ENCODE measurements at places on chromosomes 11 and 22.

DNA sequence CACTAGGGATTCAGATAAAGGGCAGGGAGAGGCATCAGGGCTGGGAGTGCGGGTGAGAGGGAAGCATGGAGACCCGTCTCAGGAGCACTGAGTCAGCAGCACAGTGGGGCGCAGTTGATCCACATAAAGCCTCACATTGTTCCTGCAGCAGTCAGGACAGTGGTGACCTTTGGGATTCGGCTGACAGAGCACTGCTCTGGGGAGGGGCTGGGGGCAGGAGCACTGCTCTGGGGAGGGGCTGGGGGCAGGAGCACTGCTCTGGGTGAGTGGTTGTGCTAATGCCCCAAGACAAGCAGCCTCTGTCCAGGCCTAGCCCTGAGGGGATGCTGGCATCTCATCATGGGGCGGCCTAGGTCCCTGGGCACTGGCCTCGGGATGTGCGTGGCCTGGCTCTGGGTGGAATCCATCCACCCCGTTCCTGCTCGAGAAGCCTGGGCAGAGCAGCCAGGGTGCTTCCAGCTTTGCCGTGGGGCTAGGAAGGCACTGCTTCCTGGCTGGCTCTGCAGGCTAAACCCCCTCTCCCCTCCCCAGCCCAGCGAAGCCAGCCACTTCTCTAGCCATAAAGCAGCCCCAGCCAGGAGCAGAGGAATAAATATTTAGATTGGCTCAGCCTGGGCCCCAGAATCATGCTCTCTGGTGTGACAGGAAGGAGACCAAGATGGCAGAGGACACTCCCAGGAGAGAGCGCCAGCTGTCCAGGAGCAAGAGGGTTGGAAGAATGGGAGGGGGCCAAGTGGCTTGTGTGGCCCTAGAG is 7.3 kb downstream of the OAF start:
- DNase-seq: no peak

GRCh38 chr11:125376856-125377255 is 119.2 kb downstream of the FEZ1 start:
- no peak for DNase-seq

- DNase-seq: no peak
Observed at GRCh38 chr11:67320011-67320410, 16.7 kb downstream of the SSH3 start.

GRCh38 chr11:47376107-47376524 is 2.2 kb downstream of the SPI1 start:
- DNase-seq: peak; percentile 78

DNA sequence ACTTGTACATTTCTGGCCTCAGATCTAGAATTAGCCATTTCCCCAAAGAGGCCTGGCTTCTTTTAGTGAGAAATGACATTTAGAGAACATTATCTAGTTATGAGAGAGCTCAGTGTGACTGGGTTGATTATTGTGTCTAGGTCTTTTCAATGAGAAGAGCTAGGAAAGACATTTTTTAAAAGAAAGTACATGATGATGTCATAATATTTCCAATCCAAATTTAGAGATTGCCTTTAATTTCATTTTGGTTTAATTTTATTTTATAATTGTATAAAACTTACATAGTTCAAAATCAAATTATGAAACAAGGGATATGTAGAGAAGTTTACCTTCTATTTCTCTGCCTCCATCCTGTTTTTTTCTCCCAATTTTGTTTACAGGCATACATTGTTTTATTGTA is 354.9 kb downstream of the TMEM135 start:
- DNase-seq: no peak

DNA sequence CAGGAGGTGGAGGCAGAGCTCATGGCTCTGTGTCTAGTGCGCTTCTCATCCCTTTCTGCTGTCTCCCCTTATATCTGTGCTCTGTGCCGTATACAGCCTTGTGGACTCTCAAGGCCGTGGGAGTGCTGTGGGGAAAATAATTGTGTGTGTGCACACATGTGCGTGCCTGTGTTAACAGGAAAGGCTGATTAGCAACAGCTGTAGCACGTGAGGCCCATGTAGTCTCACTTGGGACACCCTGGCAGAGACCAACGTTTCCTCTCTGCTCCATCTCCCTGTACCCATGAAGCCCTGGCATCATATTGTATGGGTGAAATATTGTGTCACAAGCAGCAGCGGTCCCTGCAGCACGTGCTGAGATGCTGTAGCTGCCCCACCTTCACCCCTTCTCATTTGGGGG is 109.3 kb downstream of the LRRC32 start:
- peak; percentile 21 for DNase-seq

DNA sequence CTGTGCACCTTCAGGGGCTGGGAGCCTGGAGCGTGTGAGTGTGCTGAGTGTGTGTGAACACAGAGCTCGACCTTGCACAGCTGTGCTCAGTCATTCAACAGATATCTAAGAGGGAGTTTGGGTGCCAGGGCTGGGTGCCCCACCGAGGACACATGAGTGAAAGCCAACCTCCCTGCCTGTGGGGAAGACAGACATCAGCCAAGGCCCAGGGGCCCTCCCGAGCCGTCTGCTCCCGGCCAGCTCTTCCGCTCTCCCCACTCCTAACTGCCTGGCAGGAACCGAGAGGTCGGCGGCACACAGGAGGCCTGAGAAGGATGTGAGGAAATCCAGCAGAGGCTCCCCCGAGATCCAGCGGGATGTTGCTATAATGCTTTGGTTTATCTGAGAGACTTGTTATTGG is 32.0 kb downstream of the CERK start:
- DNase-seq: no peak

DNA sequence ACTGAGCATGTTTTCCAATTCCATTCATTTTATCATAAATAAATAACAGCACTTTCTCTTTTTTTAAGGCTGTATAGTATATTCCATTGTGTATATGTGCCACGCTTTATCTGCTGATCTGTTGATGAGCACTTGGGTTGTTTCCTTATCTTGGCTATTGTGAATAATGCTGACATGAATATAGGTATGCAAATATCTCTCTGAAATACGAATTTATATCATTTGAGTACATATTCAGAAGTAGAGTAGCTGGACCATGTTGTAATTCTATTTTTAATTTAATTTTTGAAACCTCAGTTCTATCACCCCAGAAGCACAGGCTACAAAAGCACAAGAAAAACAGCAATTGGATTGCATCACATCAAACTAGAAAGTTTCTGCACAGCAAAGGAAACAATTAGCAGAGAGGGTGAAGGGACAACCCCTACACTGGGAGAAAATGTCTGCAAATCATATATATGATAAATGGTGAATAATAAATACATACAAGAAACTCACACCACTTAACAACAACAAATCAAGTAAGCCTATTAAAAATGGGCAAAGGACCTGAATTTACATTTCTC is 43.4 kb downstream of the XKR3 start:
- DNase-seq: no peak

GRCh38 chr11:72681226-72682153 is 7.3 kb upstream of the PDE2A start:
- no peak for DNase-seq

Data from kidney (tissue), 22 donors.